ENCODE measurements at places on chromosomes 5 and 9.
A peak's percentile ranks its signal among the peaks of the same experiment; 100 is the strongest.

GRCh38 chr5:133284306-133284705 lies 232.5 kb downstream of the HSPA4 start:
- no peak for DNase-seq

- no peak for DNase-seq
These were observed 58.3 kb downstream of the INSYN2B start for GRCh38 chr5:169921949-169922348.

- DNase-seq: no peak
These were observed 3.3 kb upstream of the CNTLN start for GRCh38 chr9:17131494-17131893.

- DNase-seq: no peak
These were observed 17.6 kb downstream of the PUM3 start for GRCh38 chr9:2826291-2826690.

GRCh38 chr5:129554134-129554904 lies 94.2 kb downstream of the ADAMTS19 start:
- no peak for DNase-seq

- no peak for DNase-seq
These were observed 13.3 kb downstream of the PCDHB15 start for GRCh38 chr5:141258464-141258863.

- DNase-seq: no peak
These were observed 74.6 kb downstream of the FEM1C start for GRCh38 chr5:115469904-115470516.

- DNase-seq: no peak
These were observed 119.6 kb upstream of the HMHB1 start for GRCh38 chr5:143692342-143692741.

GRCh38 chr5:67170767-67171166 lies 25.8 kb downstream of the CD180 start:
- DNase-seq: no peak

GRCh38 chr5:34564710-34565235 lies 91.4 kb upstream of the RAI14 start:
- DNase-seq: no peak

DNA sequence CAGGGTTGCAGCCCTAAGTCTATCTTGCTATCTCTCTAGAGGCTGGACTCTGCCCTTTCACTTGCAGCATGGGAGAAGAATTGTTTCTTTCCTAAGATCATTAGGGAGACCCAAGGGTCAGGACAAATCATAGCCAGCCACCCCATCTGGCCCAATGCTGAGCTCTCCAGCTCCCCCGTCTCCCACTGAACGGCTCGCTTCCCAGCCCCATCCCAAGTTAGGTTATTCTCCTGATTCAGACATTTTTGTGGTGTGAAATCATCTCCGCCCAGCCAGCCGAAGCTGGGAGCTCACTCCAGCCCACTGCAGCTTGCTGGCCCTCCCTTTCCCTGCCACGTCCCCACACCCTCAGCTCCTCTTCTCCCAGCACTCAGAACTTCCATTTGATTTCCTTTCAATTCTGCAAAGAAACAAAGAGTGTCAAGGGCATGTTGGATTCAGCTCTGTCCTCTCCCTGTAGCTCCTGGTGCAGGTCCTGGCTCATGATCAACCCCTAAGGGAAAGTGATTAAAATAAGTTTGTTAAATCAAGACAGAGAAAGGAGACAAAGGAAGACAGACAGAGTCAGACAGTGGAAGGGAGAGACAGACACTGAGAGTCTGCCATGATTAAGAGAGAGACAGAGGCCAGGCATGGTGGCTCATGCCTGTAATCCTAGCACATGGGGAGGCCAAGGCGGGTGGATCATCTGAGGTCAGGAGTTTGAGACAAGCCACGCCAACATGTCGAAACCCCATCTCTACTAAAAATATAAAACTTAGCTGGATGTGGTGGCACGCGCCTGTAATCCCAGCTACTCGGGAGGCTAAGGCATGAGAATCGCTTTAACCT lies 12.6 kb upstream of the SPARC start:
- DNase-seq: peak; percentile 81

GRCh38 chr9:90808398-90808797 lies 6.8 kb downstream of the SYK start:
- DNase-seq: no peak

- no peak for DNase-seq
These were observed 4.2 kb downstream of the TOR2A start for GRCh38 chr9:127730799-127731410.

GRCh38 chr5:135395451-135395850 lies 3.6 kb downstream of the MACROH2A1 start:
- DNase-seq: no peak

DNA sequence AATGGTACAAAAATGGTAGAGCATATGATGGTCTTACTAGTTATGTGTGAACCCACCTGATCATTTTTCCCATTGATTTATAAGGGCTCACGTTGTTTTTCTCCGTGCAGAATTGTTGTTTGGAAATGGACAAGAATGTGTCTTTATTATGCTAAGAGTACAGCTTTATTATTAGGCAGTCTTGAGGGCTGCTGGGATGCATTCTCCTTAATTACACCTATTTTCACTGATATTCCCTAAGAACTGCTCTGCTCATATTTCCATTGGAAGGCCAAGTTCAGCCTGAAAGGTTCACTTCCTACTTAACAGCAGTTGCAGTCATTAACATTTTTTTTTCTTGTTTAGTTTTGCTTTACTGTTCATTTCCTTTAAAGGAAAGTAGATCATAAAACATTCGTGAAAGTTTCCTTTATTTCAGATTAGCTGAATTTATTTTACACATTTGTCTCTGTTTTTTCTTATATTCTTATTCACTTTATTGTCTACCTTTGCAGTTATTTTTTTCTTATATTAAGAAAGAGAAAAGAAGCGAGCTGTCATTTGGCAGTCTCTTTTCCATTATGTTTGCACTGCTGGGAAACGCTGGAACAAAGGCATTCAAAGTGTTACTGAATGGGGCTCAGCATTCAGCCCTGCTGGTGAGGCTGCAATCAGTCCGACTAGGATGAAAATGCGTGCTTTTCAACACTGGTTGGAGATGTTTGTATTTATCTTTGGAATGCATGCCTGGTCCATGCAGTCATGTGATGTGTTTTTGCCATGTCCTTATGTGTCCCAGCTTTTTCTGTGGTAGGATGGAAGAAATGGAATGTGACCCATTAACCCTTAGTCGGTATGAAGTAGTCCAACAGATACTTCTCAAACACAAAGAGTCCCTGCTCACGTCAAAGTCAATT lies 602.7 kb upstream of the ZNF608 start:
- DNase-seq: peak; percentile 73

- no peak for DNase-seq
These were observed 14.6 kb downstream of the SLC9A3 start for GRCh38 chr5:509611-510185.
